ENCODE measurements at places on chromosomes 11 and 22. TPM values are rescaled to one million over a fixed set of nuclear protein-coding genes. Genes with fewer than 3 reads are reported as not detected.

- DNase-seq, result peak; percentile 69
Measured at GRCh38 chr22:39266398-39267030, 21.7 kb upstream of the PDGFB start.

DNA sequence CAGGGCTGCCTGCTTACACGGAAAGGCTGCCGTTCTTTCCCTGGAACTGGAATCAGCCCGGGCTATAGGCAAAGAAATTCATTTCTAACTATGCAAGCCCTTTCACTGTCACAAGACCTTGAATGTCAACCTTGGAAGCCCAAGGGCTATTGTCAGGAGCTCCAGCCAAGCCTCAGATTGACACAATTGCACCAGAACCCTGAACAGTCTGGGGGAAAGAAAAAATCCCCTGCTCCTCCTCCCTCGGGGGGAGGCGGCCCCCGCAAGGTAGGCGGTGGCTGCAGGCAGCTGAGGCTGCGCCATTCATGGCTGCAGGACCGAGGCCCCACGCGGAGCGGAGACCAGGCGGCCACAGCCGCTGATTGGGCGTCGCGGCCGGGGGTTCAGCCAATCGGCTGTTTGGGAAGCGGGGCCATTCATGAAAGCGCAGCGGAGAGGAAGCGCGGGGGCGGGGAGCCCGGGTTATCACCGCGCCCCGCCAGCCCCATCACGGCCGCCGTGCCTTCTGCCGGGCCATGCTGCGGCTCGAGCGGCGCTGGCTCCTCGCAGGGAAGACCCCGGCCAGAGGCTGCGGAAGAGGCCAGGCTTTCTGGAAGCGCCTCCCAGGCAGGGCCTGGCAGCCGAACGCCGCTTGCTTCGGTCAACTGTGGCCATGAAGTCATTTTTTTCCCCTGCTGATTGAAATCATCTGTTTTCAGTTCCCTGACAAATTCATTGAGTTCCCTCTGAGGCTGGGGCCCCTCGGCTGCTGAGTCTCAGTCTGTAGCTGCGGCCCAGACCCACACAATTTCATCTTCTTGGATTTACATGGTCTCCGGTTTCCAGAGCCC, 38.1 kb upstream of the LINC01488 start:
- peak; percentile 94 for DNase-seq

SLC39A13 gene
- total RNA-seq, result 79.8 TPM

DNA sequence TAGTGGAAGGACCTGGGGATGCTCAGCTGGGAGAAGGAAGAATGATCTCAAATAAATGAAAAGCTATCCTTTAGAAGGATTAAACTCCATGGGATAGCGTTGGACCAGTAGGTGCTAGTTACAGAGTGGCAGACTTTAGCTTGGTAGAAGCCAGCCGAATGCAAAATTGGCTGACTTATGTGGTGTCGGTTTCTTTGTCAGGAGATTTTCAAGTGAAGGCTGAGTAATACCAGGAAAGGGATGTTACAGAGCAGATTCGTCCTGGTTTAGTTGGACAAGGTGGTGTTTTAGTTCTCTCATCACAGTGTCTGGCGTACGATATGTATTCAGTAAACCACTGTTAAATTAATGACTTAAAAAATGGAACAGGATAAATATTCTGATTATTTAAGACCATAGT, 26.0 kb downstream of the FDX1 start:
- no peak for DNase-seq

GRCh38 chr11:112795911-112796649, 165.1 kb upstream of the NCAM1 start:
- no peak for DNase-seq

LGALS12 gene
- 2.9 TPM for total RNA-seq
